ENCODE measurements at places on chromosomes 3 and 15.

- DNase-seq: peak; percentile 21
Measured at GRCh38 chr15:65376767-65377104, 1.1 kb downstream of the IGDCC3 start.

- no peak for DNase-seq
Measured at GRCh38 chr3:18238746-18239331, 186.3 kb downstream of the SATB1 start.

GRCh38 chr15:58573270-58573669 is 141.5 kb downstream of the LIPC start:
- DNase-seq: no peak

GRCh38 chr15:64842096-64842939 is 603 bp downstream of the PLEKHO2 start:
- DNase-seq: peak; percentile 31
